Stimulated activated CD8-positive, alpha-beta memory T cell treated with anti-CD3 and anti-CD28 coated beads, Interleukin-7, amount 100 ng/mL, for 1 hour (primary cell): ENCODE measurements at places on chromosomes 4 and X.
A peak's percentile ranks its signal among the peaks of the same experiment; 100 is the strongest.

DNA sequence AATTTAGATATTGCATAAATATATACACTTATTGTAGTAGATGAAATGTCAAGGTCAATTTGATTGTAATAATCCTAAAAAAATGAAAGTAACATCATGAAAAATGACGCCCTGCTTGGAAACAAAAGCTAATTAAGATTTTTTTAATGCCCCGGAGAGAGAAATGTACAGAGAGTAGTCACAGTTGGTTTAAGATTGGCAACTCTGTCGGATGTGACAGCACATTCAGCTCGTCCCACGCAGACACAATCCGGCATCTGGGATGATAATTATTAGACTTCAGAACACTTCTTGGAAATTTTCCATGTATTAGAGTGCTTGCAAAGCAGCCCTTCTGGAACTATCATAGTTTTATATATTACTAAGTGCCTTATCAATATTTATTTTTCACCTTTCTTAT lies 478.0 kb downstream of the PDHA2 start:
- no peak for DNase-seq

- no peak for DNase-seq
These were observed 325.3 kb upstream of the FTHL17 start for GRCh38 chrX:31397119-31397518.

DNA sequence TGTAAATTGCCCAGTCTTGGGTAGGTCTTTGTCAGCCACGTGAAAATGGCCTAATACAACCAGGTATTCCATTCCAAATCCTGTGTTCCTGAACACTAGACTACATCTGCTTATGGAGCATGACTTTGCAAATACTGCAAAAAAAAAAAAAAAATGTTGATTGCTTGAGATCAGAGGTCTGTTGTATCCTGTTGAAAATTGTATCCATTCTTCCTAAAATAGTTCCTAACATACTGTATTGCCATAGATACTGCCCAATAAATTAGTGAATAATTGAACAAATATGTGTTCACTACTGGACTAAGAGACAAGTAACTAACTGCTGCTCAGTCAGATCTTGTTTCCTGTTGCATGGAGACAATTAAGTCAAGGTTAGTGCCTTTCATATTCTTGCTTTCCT lies 164.3 kb upstream of the PABPC4L start:
- no peak for DNase-seq

- peak; percentile 19 for DNase-seq
These were observed 37.0 kb upstream of the ZBTB33 start for GRCh38 chrX:120213438-120214265.

DNA sequence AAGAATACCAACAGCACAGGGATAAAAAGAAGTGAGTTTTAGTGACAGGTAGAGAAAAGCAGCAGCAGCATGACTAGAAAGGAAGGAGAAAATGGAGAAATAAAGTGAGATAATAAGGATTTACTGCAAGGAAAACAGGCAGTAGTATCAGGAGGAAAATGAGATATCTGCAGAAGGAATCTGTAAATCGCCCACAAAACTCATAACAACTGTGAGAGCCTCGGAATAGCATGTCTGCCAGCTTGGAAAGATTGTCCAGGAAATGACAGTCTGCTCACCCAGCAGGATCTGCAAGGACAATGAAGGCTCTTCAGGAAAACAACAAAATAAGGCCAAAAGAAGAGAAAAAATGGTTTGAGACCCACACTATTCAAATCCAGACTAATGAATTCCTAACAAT lies 47.4 kb downstream of the CXXC4 start:
- no peak for DNase-seq

- DNase-seq: no peak
These were observed 219.1 kb downstream of the GC start for GRCh38 chr4:71564775-71565174.

- no peak for DNase-seq
These were observed 5.7 kb upstream of the SLC25A4 start for GRCh38 chr4:185137233-185137925.

DNA sequence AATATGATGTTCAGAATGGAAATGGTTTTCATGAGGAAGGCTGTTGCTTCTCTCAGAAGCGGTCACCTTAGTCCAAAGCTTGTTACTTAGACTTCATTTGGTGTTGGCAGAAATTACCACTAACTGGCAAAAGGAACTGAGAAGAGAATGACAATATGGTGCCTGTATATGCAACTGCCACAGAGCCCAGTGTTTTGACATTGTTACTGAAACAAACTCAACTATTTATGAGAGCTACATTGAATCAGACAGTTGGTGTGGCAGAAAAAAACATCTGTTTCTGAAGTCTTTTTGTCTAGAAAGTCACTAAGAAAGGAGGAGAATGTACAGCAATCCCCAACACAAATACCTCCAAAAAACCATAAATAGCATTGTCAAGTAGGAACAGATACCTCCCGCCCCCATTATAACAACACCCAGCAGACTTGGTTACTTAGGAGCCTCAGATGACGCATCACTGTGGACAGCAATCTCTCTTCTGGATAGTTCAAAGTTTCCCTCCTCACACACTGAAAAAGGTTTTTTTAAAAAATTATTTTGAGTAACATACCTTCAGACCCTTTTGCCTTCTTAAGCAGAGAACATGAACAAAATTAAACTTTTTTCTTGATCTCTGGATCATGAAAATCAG lies 92.2 kb downstream of the MAML3 start:
- no peak for DNase-seq

GRCh38 chr4:41178372-41179370 lies 35.7 kb downstream of the APBB2 start:
- DNase-seq: no peak

DNA sequence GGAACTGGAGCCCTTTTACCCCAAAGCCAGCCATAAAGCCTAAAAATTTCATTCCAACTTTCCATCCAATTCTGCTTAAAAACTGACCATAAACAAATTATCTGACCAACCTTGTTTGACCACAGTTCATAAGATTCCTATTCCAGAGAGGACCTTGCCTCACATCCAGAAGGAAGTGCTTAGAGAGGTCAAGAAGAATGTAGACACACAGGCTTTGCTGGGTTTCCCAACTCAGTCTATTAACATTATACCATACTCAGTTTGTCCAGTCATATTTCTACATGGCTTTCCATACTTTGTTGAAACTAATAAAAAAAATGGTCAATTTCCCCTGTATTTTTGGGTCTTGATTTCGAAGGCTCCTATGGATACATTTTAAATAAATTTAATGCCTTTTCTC lies 1522.5 kb downstream of the ARAP2 start:
- DNase-seq: no peak

DNA sequence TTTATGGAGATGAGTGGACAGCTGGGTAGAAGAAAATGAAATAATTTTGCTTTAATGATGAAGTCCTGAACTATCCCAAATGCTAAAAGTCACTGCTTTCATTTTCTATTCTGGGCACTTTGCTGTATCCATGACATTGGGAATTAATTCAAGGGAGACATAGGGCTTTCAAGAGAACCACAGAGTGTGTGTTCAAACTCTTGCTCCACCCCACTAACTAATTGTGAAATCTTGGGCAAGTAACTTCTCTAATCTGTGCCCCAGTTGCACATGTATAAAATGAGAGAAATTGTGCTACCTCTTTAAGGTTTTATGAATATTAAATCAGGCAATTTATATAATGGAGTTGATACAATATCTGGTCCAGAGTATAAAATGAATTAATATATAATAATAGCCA lies 1422.0 kb downstream of the ADGRL3 start:
- no peak for DNase-seq

DNA sequence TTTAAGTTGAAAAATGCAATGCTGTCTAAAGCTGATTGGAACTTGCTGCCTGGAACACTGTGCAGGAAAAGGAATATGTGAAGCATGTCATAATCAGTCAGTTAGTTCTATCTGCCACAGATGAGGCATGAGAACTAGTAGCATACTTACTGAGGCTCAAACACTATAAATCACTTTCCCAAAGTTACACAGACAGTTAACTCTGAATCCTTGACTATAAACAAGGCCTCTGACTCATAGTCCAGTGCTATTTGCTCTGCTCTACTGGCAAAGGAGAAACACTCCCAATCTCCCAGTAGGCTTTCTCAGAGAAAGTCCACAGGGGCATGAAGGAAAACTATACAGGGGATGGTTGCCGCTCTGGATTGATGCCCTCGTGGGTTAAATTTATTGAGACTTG lies 2078.4 kb upstream of the TENM3 start:
- no peak for DNase-seq

DNA sequence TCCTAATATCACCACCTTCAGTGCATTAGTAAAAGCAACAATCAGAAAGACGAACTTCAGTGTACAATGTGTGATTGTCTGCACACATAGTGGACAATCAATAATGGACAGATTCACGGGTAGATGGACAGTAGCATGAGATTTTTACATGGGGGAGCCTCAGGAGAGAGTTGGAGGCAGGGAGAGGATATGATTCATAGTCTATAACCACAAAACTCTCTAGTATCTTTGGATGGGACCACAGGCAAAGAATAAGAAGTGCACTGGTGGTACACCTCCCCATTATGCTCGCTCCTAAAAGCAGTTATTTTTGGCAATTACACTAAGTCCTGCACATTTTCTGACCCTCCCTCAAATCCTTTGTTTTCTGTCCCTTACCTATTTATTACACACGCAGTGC lies 624.4 kb upstream of the ACTRT1 start:
- no peak for DNase-seq

DNA sequence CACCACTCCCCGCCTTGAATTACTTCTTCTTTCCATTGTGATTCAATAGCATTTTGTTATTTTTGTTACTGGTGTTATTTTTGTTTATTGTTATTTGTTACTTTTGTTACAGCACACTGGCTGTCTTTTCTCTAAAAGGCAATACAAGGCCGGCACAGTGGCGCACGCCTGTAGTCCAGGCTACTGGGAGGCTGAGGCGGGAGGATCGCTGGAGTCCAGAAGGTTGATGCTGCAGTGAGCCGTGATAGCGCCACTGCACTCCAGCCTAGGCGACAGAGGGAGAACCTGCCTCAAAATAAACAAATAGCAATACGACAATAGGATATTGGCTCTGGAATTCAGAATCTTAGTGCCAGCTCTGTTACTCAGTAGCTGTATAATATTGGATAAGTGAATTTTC lies 1.0 kb upstream of the MED12 start:
- no peak for DNase-seq

DNA sequence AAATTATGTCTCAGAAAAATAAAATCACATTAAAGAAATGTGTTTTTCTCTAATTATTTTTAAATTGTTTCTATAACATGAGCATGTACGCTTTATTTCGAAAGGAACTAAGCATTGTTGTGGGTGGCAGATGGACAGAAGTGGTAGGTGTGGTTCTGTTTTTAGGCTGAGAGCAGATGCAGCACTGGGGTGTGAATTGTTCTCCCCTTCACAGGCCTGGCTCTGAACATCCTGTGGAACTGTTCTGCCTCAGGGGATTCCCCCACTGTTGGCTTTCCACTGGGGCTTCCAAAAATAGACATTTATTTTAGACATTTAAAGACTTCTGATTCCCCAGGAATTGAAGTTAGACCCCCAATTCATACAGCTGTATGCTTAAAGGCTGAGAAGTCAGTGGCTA lies 41.9 kb upstream of the PDHA2 start:
- no peak for DNase-seq

DNA sequence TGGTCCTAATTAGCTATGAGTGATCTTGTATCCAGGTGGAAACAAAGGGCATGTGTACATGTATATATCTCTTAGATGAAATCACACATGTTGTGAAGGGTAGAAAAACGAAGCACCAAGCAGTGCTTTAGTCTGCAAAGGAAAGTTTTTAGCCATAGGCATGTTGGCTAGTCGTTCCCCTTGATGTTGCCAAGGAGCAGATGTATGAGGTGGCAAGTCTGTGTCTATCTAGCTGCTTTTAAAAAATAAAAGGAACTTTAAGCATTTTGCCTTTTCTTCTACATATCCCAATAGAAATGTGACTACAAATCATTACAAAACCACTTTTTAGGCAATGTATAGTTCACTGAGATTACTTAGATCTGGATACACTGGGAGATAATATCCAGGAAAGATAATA lies 63.1 kb downstream of the NSUN7 start:
- DNase-seq: no peak

DNA sequence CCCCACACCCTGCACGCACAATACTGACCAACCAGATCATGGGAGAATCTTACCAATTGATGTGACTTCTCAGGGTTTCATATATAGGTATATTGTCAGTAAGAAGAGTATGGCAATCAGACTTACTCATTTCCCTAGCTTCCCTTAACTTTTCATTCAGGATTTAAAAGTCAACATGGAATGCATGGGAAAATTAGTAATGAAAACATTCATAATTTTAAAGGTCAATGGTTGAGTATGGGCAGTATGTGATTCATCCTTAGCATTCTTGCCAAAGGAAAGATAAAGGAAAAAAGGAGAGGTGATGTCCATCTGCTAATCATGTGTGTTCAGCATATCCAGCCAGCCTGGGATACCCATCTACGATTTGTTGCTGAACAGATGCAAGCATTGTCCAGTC lies 4.0 kb downstream of the DIPK2B start:
- DNase-seq: no peak

- DNase-seq: no peak
These were observed 47.8 kb upstream of the DDX53 start for GRCh38 chrX:22952010-22952409.

GRCh38 chr4:145626623-145626982 lies 7.4 kb downstream of the MMAA start:
- DNase-seq: no peak

DNA sequence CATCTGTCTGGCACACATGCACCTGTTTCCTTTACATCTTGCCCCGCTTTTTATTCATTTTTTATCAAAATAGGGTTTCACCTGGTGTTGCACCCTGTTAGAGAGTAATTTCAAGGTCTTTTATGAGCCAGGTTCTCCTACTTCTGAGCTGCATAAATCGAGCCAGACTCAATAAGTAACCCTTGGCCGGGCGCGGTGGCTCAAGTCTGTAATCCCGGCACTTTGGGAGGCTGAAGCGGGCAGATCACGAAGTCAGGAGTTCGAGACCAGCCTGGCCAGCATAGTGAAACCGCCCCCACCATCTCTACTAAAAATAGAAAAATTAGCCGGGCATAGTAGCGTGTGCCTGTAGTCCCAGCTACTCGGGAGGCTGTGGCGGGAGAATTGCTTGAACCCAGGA lies 1.0 kb upstream of the PPP2R3B start:
- no peak for DNase-seq

- DNase-seq: no peak
These were observed 303.6 kb downstream of the FBXW7 start for GRCh38 chr4:152232271-152232670.

- no peak for DNase-seq
These were observed 46.1 kb upstream of the LGI2 start for GRCh38 chr4:25076625-25077398.

- DNase-seq: no peak
These were observed 199.9 kb upstream of the NEIL3 start for GRCh38 chr4:177109769-177110168.

DNA sequence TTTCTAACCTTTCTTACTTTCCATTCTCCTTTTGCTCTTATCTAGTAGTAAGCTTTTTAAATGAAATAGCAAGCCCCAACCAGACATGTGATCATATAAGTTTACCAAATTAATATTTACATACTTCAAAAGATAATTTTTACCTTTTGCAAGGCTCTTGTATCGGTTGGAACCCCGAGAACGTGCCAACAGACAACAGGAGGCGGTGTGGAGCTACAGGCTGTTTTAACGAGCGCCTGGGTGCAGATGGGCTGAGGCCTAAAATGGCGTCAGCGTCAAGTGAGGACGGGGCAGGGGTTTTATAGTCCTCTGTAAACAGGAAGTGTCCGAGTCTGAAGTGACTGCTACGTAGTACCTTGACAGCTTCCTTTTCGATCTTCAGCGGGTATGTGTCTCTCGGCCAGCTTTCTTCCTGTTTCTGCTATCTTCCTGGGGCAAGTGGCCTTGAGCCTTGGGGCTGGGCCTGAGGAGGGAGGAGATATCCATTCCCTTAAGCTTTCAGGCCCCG lies 342.7 kb downstream of the GALNTL6 start:
- no peak for DNase-seq
